Chondrocyte (in vitro differentiated cells): ENCODE measurements at places on chromosomes 12 and 14. TPM values are rescaled to one million over a fixed set of nuclear protein-coding genes. Genes with fewer than 3 reads are reported as not detected.
A peak's percentile ranks its signal among the peaks of the same experiment; 100 is the strongest.

GRCh38 chr12:65248656-65249633 is 29.5 kb upstream of the MSRB3 start:
- H3K27me3 ChIP-seq = no peaks in the 10 kb centered on the region
- DNase-seq = no peak
- peak overlapping the region; percentile 8 for H3K27ac ChIP-seq
- no peaks in the 10 kb centered on the region for H3K4me1 ChIP-seq

GRCh38 chr12:94770791-94771190 is 120.4 kb upstream of the TMCC3 start:
- H3K4me3 ChIP-seq = no peak overlapping the region

DNA sequence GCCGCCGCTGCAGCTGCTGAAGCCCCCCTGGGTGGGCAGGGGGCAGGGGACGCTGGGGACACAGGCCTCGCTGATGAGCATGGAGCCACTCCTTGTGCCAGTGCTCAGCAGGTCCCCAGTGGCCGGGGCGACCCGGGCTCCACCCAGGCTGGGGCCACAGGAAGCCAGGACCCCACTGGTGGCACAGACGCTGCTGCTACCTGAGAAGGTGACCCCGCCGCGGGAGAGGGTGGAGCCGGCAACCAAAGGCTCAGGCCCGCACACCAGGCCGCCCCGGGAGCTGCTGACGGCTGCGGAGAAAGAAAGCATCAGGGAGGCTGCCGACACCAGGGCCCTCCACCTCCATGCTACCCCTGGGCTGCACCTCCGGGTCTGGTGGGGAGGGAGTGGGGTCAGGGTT is 7.4 kb downstream of the KRT84 start:
- peaks cover 2% of the 10 kb centered on the region for H3K36me3 ChIP-seq
- no peak overlapping the region for H3K27ac ChIP-seq
- no peak for DNase-seq
- H3K4me1 ChIP-seq = no peaks in the 10 kb centered on the region
- H3K4me3 ChIP-seq = no peak overlapping the region

DNA sequence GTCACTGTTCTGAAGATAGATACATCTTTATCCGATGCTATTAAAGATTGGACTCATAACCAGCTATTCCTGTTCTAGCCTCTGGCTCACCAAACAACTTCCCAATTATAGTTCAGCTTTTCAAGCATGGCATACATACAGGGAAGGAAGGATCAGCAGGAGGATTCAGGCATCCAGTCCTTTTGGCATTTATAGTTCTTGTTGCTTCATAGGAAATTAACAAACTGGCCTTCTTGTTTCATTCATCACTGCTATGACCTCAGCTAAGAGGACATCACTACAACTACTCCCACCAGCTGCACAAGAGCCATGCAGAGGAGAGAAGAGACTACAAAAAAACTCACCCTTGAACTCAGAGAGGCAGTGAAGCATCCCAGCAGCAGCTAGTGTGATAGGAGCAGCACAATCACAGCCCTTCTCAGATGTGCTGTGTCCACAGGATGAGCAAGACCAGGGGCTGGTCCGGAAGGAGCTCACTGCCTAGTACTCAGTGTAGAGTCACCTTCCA is 100.5 kb downstream of the SPTSSA start:
- H3K4me1 ChIP-seq = peaks cover 5% of the 10 kb centered on the region
- H3K27me3 ChIP-seq = peaks cover 1% of the 10 kb centered on the region
- no peak overlapping the region for H3K4me3 ChIP-seq
- no peak for DNase-seq
- no peak overlapping the region for H3K27ac ChIP-seq

- H3K27ac ChIP-seq = no peak overlapping the region
- DNase-seq = no peak
- H3K4me3 ChIP-seq = no peak overlapping the region
- H3K4me1 ChIP-seq = no peaks in the 10 kb centered on the region
Measured at GRCh38 chr12:75257510-75257909, 47.9 kb upstream of the KCNC2 start.

- H3K36me3 ChIP-seq = no peaks in the 10 kb centered on the region
- peaks cover 57% of the 10 kb centered on the region for H3K27me3 ChIP-seq
- no peak within 1 kb of the TSS for H3K27ac ChIP-seq
- H3K4me3 ChIP-seq = peak within 1 kb of the TSS; percentile 60
- peaks cover 7% of the 10 kb centered on the region for H3K4me1 ChIP-seq
Measured at GRCh38 chr14:69879175-69880043, at the start of gene SMOC1. TSS of gene SMOC1 (plus strand) at chr14:69879416. CDS start at chr14:69879679, 263 bp downstream.

DNA sequence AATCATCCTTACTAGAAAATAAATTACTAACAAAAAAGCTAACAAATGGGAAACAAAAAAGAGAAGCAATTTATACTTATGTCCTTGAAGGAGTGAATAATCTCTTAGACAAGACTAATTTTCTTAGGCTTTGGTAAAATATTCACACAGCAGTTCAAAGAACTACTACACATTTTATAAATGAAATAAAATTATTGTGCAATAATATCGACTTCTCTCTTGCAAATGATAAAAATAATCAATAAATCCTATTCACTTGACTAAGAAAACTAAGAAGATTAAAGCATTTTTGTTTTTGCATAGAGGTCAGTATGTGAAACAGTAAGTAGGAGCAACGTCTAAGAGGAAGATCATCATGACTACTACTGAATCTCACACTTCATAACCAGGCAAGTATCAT is 82.0 kb downstream of the EML5 start:
- H3K36me3 ChIP-seq = no peaks in the 10 kb centered on the region
- no peak overlapping the region for H3K27ac ChIP-seq
- H3K4me3 ChIP-seq = no peak overlapping the region
- no peaks in the 10 kb centered on the region for H3K4me1 ChIP-seq

GRCh38 chr14:75543786-75544185 is 21.5 kb downstream of the BATF start:
- no peak overlapping the region for H3K4me3 ChIP-seq
- no peaks in the 10 kb centered on the region for H3K36me3 ChIP-seq
- DNase-seq = no peak
- H3K4me1 ChIP-seq = no peaks in the 10 kb centered on the region

GRCh38 chr12:3128498-3129293 is 51.5 kb downstream of the TSPAN9 start:
- H3K27me3 ChIP-seq = no peaks in the 10 kb centered on the region
- peak; percentile 10 for DNase-seq
- no peak overlapping the region for H3K4me3 ChIP-seq
- H3K4me1 ChIP-seq = peaks cover 42% of the 10 kb centered on the region

DNA sequence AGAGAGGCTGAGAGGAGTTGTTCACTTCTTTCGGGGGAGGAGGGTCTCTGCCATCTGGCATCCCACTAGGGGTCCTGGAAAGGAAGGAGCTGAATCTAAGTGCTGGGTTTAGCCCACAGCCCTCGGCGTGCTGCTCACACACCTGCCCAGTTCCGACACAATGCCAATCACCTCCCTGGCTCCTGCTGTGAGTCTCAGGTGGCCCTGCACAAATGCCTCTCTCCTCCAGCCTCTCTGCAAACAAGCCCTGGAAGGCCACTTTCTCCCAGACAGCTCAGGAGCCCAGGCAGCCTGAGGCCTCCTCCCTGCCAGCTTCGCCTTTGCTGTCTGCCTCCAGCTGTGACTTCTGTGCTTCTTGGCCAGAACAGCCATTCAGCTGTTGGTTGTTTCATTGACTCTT is 51.2 kb downstream of the SMIM41 start:
- peaks cover 13% of the 10 kb centered on the region for H3K4me1 ChIP-seq
- H3K27ac ChIP-seq = no peak overlapping the region
- no peaks in the 10 kb centered on the region for H3K27me3 ChIP-seq
- no peak for DNase-seq

GRCh38 chr14:23605931-23606585 is 27.5 kb upstream of the JPH4 start:
- H3K27me3 ChIP-seq = peaks cover 9% of the 10 kb centered on the region
- H3K27ac ChIP-seq = peak overlapping the region; percentile 13
- DNase-seq = no peak
- no peaks in the 10 kb centered on the region for H3K36me3 ChIP-seq

DNA sequence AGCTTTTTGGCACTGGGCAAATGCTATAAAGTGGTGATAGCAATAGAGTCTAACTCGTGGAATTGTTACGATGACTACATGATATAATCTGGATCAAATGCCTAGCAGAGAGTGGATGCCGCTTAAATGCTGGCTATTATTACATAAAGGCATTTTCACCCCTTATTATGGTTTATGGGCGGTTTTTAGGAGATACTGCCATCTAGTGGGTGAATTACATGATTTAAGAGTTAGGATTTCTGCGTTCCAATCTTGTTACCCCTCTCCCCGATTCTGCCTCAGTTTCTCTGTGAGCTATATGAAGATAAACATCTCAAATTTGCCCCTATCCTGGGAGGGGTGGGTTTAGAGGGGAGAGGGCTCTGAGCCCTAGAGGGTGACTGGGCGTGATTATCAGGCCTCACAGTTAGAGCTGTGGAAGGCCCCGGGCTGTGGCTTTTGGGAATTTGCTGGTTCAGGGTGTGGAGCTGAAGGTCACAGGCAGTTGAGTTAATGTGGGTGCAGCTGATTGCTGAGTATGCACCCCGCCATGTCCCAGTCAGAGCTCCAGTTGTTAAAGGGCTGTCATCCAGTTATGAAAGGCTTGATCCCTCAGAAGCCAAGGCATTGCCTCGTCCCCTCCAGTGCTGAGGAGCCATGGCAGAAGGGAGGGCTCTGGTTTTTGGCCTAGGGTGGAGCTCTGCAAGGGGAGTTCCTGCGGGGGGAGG is 14.4 kb downstream of the CLSTN3 start:
- no peaks in the 10 kb centered on the region for H3K27me3 ChIP-seq
- peaks cover 35% of the 10 kb centered on the region for H3K36me3 ChIP-seq
- no peak overlapping the region for H3K4me3 ChIP-seq
- peak; percentile 20 for DNase-seq
- no peaks in the 10 kb centered on the region for H3K4me1 ChIP-seq

- H3K4me3 ChIP-seq = no peak overlapping the region
- H3K27me3 ChIP-seq = peaks cover 2% of the 10 kb centered on the region
- H3K27ac ChIP-seq = no peak overlapping the region
- H3K4me1 ChIP-seq = peaks cover 10% of the 10 kb centered on the region
- no peaks in the 10 kb centered on the region for H3K36me3 ChIP-seq
Measured at GRCh38 chr14:20440882-20441281, 4.9 kb upstream of the KLHL33 start.

DNA sequence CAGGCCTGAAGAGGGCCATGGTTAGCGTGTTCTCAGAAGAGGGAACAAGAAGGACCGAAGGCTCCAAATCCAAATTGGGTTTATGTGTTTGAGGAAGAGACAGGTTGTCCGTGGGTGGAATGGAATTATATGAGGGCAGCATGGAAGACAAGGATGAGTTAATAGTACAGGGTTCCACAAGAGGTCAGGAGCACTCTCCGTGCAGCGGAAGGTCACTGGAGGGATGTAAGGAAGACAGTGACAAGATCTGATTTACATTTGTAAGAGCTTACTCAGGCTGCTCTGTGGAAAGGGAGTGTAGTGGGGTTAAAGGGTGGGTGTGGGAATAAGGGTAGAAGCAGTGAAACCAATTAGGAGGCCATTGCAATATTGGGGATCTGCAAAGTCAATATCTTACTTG is 97.0 kb downstream of the TPH2 start:
- no peaks in the 10 kb centered on the region for H3K4me1 ChIP-seq
- H3K36me3 ChIP-seq = no peaks in the 10 kb centered on the region
- no peak overlapping the region for H3K4me3 ChIP-seq
- H3K27ac ChIP-seq = no peak overlapping the region
- DNase-seq = no peak

The PPM1H gene
- 34.3 to 55.9 TPM (median 44.8 TPM) in 3 replicates for total RNA-seq

The C14orf93 gene
- 6.0 to 7.6 TPM (median 6.0 TPM) in 3 replicates for total RNA-seq

The SAMD4A gene
- total RNA-seq = 53.3 to 59.3 TPM (median 57.0 TPM) in 3 replicates

The LDHB gene
- total RNA-seq = 480 to 532 TPM (median 532 TPM) in 3 replicates

The ARF6 gene
- total RNA-seq = 53.2 to 55.3 TPM (median 54.4 TPM) in 3 replicates

The KIAA0586 gene
- total RNA-seq = 14.0 to 25.6 TPM (median 14.5 TPM) in 3 replicates

The PIK3C2G gene
- not detected in 3 replicates for total RNA-seq
